Activated gamma-delta T cell treated with Interleukin-2 at 50 U/mL for 16 hours (primary cell): ENCODE measurements at places on chromosomes 1 and 21.

GRCh38 chr1:33635336-33636012 lies 163.0 kb downstream of the ZSCAN20 start:
- no peak for DNase-seq

GRCh38 chr1:46517010-46517600 lies 27.5 kb downstream of the DMBX1 start:
- no peak for DNase-seq

GRCh38 chr1:198651650-198652400 lies 13.0 kb downstream of the PTPRC start:
- DNase-seq, result no peak

DNA sequence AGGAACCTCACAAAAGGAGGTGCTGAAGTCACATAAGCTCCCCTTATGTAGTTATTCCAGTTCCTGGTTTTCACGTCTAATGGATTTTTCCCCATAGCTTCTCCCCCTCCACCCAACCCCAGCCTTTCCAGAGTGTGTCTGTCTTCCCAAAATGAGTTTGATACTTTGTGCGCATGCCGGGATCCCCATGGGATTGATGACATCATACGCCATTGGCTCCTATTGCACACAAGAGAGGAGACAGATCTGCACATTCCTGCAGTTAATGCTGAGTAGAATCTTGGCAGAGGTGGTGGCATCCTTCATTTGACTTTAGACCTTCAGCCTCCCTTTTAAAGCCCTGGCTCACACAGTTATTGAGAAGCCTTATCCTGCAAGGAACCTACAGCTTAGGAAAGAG lies 71.4 kb downstream of the DDR2 start:
- DNase-seq, result no peak

GRCh38 chr1:114299331-114299975 lies 145.8 kb upstream of the SYT6 start:
- DNase-seq, result no peak

GRCh38 chr1:209808059-209808581 lies 2.2 kb upstream of the IRF6 start:
- DNase-seq, result no peak

GRCh38 chr1:59978026-59978425 lies 51.5 kb upstream of the CYP2J2 start:
- DNase-seq, result no peak

GRCh38 chr1:204350857-204351573 lies 8.7 kb downstream of the PLEKHA6 start:
- DNase-seq, result no peak

DNA sequence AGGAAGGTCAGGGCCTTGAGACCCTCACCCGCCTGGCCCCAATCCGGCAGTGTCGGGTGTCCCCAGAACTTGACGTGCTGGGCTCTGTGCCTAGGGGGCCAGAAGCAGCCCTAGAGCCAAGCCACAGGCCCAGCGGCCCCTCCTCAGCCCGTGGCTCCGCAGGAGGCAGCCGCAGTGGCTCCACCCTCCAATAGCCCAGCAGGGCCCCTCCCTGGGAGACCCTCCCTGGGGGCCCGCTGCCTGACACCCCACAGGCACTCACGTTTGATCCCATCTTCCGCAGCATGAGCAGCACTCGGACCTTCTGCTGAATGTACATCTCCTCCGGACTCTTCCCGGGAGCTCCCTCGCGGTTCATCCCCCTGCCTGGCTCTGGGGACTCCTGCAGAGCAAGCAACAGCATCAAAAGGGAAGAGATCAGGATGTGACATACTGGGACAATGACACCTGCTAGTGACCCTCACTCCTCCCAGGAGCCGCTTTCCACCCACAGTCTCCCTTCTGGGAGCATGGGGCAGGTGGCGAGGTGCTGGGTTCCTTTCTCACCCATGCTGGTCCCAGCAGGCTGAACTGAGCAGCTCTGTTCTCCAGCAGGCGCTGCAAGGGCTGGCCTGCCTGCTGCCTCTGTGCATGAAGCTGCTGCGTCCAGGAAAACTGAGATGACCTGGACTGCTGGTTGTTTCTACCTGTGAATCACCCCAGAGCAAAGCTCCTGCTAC lies 38.2 kb downstream of the CTNNBIP1 start:
- DNase-seq, result no peak

GRCh38 chr21:38667291-38667870 lies 138.3 kb upstream of the ETS2 start:
- DNase-seq, result no peak

- DNase-seq, result no peak
Measured at GRCh38 chr1:121538943-121539575, 354.3 kb downstream of the SRGAP2C start.

- no peak for DNase-seq
Measured at GRCh38 chr1:241557551-241558193, 25.5 kb downstream of the KMO start.

DNA sequence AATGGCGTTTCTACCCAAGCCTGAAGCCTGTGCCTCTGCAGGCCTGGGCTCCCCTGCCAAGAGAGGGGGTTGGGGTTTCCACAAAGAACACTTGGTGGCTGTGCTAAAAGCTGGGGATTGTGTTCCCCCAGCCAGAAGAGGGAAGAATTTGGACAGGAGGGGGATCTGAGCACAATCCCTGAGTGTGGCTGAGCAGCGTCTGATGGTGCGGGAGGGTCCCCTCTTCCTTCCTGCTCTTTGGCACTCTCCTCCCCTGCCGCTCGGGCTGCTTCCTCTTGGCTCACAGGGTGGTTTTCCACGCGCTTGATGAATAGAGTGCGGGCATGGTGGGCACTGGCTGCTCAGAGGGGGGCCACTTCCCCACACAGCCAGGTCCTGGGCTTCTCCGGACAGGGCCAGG lies 3.7 kb downstream of the GPR37L1 start:
- no peak for DNase-seq

GRCh38 chr1:153774780-153775457 lies at the start of gene SLC27A3:
TSS of gene SLC27A3 (plus strand) at chr1:153775407. CDS start at chr1:153775498, 91 bp downstream.
- no peak for DNase-seq

DNA sequence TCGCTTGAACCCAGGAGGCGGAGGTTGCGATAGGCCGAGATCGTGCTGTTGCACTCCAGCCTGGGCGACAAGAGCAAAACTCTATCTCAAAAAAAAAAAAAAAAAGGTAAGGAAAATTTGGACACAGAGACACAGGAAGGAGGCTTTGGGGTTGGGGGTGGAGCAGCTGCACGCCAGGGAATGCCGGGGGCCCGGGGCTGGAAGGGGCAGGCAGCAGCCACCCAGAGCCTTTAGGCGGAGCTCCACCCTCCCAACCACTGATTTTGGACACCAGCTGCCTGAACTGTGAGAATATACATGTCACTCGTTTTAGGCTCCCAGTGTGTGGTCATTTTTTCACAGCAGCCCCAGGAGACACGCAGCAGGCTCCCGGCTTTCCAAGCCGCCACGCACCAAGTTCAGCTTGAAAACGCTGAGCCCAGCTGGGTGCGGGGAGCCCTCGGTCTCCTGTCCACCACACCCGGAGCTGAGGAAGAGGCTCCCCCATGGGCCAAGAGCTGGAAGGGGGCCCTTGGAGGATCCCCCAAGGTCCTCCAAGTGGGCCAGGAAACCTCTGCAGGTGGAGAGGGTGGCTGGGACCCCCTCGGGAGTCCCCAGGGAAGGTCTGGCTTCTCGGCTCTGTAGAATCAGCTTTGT lies 5.9 kb upstream of the FAAP20 start:
- DNase-seq, result no peak

DNA sequence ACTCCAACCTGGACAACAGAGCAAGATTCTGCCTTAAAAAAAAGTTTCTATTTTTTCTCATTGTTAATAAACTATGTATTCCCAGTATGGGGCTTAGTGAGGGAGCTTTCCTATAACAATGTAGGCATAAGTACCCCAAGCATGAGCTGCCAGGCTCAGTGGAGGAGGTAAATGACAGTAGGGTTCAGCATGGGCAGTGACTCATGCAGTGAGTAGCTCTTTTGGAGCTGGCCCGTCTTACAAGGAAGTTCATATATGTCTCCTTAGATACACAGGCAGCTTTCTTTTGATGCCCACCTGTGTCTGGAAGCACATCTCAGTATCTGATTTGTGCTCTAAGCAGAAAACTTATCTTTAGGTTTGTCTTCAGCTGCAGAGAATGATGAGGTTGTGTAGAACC lies 57.9 kb downstream of the ZNF678 start:
- no peak for DNase-seq

- no peak for DNase-seq
Measured at GRCh38 chr21:38307771-38308531, 51.2 kb downstream of the KCNJ15 start.

DNA sequence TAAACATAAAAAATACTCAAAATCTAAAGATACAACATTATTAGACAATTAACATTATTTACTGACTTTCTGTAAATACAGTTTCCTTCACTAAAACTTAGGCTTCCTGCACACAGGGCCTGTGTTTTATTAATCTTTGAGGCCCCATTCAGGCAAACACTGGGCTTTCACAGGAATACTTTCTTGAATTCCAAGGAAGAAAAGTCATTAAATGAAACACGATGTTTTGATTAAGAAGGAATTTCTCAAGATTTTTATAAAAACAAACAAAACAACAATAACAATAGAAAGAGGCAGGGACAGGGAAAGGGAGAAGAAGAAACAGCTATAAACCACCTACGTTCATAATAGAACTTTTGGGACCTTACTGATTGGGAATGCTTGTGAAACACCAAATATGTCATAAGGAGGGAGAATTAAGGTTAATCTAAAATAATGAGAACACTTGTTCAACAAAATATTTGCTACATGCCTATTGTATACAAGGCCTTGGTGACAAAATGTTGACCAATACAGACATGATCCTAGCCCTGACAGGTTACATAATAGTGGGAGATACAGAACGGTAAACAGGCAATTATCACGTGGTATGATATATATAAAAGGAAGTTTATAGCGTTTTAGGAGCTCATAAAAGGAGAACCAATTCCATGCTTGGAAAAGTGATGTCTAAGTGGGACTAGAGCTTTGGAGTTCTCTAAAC lies 3.6 kb downstream of the DDAH1 start:
- no peak for DNase-seq

DNA sequence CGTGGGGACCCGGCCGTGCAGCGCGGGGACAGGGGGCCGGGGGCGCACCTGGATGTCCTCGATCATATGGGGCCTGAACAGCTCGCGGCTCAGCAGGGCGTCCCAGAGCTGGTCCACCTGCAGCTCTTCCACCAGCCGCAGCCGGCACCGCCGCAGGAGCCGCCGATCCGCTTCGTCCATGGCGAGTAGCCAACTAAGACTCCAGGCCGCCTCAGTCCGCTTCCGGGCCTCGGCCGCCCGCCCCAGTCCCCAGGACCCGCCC lies at the start of gene CASP9:
Gene CASP9 (minus strand): TSS at position 195 of the 262 bp plus-strand sequence. CDS start 15 bp downstream, at position 180.
- DNase-seq, result no peak

DNA sequence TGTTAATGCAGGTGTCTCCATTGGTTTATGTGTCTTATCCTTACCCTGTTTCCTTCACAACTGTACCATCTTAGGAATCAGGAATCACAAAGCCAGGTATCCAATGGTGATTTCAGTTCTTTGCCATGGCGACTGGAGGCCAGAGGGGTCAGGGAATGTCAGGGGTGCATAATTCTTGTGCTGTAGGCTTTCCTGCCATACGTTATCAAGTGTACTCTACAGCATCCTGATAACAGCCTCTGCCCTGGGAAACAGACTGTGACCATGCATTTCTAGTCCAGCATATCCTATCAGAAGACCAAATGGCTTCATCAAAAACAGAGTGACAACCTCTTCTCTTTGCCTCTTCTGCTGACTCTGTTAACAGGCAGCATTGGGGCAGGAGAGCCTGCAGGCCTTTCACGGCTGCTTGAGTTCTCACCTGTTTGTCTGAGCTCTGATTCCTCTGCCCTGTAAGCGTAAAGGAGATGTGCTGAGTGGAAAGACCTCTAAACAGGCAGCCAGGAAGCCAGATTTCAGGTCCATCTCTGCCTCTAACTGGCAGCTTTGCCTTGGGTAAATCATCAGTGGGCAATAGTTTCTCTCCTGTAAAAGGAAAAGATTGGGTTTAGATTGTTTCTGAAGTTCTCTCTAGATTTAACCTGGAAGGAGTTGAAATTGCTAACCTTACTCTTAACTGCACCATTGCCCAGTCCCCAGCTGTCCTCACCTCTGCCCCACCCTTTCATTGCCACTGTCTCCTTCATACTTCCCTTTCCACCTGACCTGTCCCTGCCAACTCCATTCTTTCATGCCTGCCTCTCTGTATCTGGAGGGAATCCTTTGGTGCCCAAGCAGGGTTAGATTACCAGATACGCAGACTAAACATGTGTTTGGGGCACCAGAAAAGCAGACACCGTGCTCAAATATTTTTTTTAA lies 80.2 kb downstream of the LRRC8D start:
- no peak for DNase-seq

- no peak for DNase-seq
Measured at GRCh38 chr1:201405484-201405831, 6.3 kb upstream of the LAD1 start.
